Fibroblast of the aortic adventitia (primary cell): ENCODE measurements at places on chromosomes 7 and 10. TPM values are rescaled to one million over a fixed set of nuclear protein-coding genes. Genes with fewer than 3 reads are reported as not detected.

DNA sequence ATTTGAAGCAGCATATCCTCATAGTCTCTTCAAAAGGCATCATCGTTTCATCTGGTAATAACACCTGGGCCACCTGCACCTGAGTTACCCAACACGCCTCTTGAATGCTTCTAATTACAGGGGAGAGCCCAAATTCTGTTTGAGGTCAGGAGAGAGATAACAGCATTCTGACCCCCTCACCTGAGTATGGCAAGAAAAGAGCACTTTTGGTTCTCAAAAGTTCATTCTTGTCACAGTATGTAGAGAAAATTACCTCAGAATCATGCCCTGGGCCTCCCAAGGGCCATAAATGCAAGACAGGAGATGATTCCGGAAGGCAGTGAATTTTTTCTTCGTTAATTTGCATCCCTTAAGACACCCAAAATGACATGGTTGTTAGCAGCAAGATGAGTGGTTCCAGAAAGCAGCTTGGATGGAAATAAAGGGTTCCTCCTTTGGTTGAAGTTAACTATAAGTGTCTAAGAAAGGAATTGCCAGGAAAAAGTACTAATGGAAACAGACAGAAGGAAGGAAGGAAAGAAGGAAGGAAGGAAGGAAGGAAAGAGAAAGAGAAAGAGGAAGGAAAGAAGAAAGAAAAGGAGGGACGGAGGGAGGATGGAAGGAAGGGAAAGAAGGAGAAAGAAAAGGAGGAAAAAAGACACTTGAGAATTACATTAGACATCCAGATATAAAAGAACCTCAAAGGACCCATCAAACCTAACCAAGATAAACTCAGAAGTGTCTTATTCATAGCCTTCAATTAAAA lies 228.4 kb upstream of the RHOBTB1 start:
- DNase-seq, result no peak

GRCh38 chr10:92010047-92010735 lies 86.6 kb downstream of the BTAF1 start:
- peak; percentile 3 for DNase-seq

DNA sequence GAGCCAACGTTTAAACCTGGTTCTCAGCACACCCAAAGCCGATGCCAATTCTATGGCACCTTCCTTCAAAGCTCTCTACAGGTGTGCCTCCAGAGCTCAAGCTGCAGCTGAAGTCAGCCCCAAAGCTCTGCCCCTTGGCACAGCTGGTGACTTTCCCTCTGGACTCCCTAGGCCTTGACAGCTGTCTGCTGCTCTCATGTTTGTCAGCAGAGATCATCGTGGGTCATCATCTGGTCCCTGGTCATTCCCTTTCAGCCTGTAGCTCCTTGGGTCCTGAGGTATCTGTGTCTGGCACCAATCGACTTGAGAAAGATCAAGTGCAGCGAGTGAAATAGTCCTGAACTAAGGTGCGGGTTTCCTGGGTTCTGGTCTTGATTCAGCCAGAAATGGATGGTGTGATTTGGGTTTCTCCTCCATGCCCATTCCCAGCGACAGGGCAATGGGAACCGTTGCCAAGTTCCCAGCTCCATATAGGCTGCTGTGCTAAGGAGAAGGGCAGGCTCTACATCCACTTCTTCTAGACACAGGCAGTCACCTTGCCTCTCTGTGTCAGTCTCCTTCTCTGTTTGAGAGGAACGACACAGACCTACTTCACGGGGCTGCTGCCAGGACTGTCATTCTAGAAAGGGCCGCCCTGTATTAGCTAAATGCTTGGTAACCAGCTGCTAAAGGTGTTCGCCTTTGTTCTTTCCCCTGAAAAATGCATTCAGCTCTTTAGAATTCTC lies 3.6 kb downstream of the PKD1L1 start:
- no peak for DNase-seq

GRCh38 chr10:75143353-75143752 lies 31.9 kb downstream of the SAMD8 start:
- peak; percentile 45 for DNase-seq

GRCh38 chr7:20624666-20625385 lies 9.4 kb downstream of the ABCB5 start:
- DNase-seq, result no peak

DNA sequence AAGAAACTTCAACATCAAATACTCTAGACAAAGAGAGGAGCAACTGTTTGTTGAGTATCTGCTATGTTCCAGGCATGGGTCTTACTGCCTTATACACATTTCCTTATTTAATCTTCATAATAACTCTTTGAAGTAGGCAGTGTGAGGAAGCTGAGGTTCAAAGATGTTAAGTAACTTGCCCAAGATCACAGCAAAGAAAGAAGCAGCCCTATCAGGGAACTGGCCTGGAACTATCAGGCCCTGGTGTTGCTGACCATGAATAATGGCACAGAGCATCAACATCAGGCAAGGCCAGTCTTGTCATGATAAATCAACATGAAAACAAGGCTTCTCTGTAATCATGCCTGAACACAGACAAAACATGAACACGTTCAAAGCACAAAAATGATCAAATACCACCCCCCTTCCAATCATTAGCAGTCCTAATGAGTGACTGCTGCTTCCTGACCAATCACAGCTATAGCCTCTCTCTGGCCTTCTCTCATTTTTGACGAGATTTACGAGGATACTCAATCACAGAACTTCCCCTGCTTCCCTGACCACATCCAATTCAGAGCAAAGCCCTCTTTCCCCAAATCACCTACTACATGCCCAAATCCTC lies 2.3 kb downstream of the GSDME start:
- DNase-seq, result no peak

DNA sequence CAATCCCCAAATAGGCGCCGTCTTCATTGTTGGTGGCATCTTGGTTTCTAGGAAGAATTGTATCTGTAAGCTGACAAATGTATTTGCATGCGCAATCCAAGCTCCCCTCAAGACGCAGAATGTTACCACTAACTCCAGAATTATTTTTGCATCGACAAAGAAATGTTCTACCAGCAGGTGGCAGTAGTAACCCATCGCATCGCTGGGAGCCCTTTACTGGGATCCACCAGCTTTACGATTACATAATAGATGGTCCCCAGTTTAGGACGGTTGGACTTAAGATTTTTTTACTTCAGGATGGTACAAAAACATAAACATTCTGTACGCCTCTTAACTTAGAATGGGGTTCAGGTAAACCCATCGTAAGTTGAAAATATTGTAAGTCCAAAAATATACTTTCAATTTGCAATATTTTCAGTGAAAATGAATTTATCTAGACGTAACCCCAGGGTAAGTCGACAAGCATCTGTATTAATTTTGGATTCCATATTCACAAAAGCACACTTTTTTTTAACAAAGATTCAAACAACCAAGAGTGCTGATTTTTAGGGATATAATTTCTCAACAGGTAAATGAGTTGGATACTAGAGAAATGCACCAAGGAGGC lies 114.0 kb upstream of the COBL start:
- peak; percentile 46 for DNase-seq

GRCh38 chr7:158315326-158315725 lies 272.3 kb downstream of the PTPRN2 start:
- DNase-seq, result no peak

DNA sequence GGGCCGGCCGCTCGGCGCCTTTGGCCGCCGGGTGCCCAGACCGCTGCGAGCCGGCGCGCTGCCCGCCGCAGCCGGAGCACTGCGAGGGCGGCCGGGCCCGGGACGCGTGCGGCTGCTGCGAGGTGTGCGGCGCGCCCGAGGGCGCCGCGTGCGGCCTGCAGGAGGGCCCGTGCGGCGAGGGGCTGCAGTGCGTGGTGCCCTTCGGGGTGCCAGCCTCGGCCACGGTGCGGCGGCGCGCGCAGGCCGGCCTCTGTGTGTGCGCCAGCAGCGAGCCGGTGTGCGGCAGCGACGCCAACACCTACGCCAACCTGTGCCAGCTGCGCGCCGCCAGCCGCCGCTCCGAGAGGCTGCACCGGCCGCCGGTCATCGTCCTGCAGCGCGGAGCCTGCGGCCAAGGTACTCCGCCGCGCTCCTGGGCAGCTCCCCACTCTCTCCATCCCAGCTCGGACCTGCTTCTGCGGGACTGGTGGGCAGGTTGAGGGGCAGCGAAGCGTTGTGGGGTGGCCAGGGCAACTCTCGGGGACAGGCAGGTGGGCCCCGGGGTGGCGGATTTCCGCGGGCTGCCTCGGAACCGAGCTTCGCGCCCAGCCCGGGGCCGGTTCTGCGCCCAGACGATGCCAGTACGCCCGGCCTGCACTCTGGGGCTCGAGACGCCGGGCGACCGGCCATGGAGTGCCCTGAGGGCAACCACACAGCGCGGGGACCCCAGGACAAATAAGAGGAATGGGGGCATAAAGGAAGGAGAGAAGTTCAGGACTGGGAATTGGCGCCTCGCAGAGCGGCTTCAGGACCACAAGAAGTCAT lies 578 bp downstream of the HTRA1 start:
- no peak for DNase-seq

- DNase-seq, result peak; percentile 57
Observed at GRCh38 chr10:3426190-3426845, 253.7 kb upstream of the PITRM1 start.

DNA sequence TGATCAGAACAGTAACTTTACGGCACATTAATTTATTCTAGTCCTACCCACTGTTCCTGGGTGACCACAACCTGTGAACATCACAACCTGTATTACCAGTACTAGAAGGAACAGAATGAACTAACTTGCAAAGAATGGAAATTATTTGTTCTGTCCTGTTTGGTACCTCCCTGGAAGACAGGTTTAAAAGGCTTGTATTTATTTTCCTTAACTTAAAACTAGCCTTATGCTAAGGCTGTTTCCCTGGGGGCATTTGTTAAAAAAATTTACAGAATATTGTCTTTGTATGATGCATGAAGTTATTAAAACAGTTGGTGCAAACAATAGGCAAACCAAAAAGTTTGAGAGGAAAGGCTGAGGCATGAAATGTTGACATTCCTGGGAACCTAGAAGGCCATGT lies 132.7 kb downstream of the DNAJC1 start:
- no peak for DNase-seq

GRCh38 chr10:18350340-18350739 lies 210.1 kb downstream of the CACNB2 start:
- no peak for DNase-seq

GRCh38 chr7:105098863-105099515 lies 85.0 kb downstream of the KMT2E start:
- no peak for DNase-seq

- DNase-seq, result no peak
Observed at GRCh38 chr7:151139071-151139790, 28.3 kb downstream of the GBX1 start.

DNA sequence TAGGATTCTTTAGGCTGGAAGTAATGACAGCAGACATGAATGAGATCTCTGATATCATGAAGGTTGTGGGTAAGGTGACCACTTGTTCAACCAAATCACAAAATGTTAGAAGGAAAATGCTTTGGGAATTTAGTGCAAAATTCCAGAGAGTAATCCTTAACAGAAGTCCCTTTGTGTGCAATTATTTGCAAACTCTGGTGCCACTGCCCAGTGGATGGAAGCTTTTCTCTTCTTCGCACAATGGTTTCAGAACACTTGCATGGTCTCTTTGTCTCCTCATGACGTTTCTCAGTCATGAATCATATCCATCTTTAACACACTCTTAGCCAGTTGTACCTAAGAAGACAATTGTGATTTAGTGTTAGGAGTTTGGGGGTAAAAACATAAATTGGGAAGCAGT lies 570.4 kb upstream of the ANKRD30A start:
- no peak for DNase-seq

DNA sequence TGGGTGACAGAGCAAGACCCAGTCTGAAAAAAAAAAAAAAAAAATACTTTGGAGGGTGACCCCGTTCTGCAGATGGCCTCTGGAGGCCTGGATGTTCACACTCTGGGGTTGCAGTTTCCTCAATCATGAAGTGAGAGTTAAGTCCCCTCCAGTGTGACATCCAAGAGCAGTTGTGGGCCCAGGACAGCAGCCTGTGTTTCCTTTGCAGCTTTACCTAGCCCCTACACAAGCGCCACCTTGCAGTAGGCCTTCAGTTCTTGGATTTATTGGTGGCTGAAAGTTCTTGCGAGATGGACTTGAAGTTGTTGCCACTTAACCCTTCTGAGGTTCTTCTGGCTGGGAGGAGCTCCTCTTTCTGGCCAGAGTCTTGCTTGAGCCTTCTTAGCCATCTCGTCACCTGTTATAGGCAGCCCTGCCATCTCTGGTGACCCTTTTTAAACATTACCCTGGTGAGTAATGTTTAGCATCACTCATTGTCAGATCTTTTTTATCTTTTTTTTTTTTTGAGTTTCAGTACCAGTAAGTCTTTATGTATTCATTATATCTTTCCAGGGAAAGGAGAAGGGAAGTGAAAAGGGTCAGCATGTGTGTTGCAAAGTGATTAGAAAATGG lies 3.4 kb upstream of the ACTR3C start:
- no peak for DNase-seq

GRCh38 chr10:5981529-5981928 lies 4.2 kb upstream of the IL15RA start:
- DNase-seq, result no peak

GRCh38 chr7:5546626-5547025 lies 123.0 kb upstream of the TNRC18 start:
- no peak for DNase-seq

GRCh38 chr7:134552105-134552504 lies 3.2 kb downstream of the AKR1B15 start:
- peak; percentile 45 for DNase-seq

DNA sequence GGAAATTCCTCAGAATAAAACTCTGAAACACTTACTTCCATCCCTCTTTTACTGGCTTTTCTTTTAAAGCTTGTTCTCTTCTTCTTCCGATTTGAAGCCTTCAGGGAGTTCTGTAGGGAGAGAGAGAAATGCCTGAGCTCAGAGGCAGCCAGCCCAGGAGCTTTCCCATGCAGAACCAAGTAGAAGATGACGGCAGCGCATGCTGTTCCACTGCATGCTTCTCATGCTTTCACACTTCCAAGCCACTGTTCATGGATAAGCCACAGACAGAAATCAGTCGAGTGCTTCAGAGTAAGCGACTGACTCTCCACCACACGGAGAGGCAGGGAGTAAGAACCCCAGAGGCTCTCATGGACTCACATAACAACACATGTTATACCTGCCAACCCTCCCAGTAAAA lies 237.3 kb downstream of the DGKI start:
- DNase-seq, result peak; percentile 62

- no peak for DNase-seq
Observed at GRCh38 chr7:146956853-146957252, 840.3 kb downstream of the CNTNAP2 start.

- DNase-seq, result no peak
Observed at GRCh38 chr7:96612034-96612433, 97.6 kb downstream of the SEM1 start.

DNA sequence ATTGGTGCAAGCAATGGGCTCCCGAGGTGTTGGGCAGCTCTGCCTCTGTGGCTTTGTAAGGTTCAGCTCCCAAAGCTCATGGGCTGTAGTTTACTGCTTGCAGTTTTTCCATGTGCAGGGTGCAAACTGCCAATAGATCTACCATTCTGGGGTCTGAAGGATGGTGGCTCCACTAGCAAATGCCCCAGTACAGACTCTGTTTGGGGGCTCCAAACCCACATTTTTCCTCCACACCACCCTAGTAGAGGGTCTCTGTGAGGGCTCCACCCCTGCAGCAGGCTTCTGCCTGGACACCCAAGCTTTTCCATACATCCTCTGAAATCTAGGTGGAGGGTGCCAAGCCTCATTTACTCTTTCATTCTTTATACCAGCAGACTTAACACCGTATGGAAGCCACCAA lies 17.4 kb upstream of the ZNF37A start:
- no peak for DNase-seq

The MSS51 gene
- 2.5 and 3.8 TPM in 2 replicates for total RNA-seq

The TRPV6 gene
- total RNA-seq, result 0.08 TPM in 1 of 2 replicates, not detected in the other

The FEZF1 gene
- total RNA-seq, result not detected in 2 replicates

The CALML5 gene
- not detected in 2 replicates for total RNA-seq

The SLC18A3 gene
- not detected in 2 replicates for total RNA-seq

The OR2A12 gene
- total RNA-seq, result not detected in 2 replicates
